ENCODE measurements at places on chromosomes 1 and 21.

- DNase-seq, result no peak
Observed at GRCh38 chr1:83807821-83808220, 191.1 kb downstream of the TTLL7 start.

DNA sequence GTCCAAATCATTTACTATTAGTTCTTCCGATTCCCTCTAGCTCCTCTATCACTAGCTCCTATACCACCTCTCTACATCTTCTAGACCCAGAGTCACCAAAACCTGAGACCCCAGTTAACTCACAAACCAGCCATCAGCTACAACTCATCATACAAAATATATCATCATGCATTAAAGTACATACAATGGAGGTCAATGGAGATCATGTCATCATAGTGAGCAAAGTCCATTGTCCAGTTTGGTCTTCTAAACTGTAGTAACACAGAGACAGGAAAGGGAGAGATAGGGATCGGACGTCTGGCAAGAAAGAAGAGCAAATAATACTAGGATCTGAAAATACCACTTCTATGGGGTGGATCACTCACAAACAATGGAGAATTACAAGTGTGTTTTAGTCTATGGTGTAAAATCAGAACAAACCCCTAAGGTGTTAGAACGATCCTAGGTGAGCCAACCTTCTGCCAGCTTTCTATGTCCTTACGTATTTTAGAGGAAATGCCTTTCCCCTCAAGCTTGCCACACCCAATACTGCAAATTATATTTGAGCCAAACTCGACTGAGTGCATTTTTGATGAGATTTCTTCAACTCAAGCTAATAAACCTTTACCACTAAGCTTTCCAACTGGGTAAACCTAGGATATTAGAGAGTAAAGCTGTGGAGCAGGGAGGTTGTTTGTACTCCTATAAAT is 3.9 kb downstream of the ADIPOR1 start:
- DNase-seq, result no peak

DNA sequence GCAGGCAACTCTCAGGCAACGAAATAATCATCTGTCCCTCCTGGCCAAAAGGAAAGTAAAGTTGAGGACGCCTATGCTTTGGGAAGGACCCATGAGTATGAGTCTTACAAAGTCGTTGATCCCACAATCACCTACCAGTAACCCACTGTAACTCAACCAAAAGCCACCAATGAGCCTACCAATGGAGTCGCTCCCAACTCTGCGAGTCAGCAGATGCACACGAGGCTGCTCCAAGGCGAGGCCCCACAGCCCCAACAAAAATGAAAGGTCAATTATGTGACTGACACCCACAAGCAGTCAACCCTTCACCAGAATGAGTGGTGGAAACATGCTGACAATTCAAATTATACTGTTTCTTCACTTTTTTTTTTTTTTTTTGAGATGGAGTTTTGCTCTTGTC is 12.0 kb downstream of the SETD4 start:
- DNase-seq, result no peak

- no peak for DNase-seq
Observed at GRCh38 chr21:21751286-21751685, 753.1 kb downstream of the NCAM2 start.

GRCh38 chr1:246295968-246296367 is 211.1 kb downstream of the SMYD3 start:
- DNase-seq, result no peak

GRCh38 chr1:53219711-53220110 is 723 bp downstream of the CZIB start:
- DNase-seq, result no peak

DNA sequence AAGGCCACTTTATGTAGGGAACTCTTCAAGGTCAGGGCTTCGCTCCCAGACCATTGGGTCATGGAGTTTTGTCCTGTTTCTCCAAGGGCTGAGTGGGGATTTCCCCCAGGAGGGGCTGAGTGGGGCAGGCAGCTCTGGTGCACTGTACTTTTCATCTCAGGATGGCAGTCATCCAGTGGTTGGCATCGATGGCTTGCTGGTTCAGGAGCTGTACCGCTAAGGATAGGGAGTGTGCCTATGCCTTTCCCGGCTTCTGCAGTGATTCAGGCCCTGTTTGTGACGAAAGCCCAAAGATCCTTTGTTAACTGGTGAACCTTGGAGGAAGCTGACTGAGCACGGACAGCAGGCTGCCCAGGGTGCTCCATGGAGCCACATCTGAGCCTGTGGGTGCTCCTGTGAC is 100.1 kb upstream of the GADD45A start:
- no peak for DNase-seq

DNA sequence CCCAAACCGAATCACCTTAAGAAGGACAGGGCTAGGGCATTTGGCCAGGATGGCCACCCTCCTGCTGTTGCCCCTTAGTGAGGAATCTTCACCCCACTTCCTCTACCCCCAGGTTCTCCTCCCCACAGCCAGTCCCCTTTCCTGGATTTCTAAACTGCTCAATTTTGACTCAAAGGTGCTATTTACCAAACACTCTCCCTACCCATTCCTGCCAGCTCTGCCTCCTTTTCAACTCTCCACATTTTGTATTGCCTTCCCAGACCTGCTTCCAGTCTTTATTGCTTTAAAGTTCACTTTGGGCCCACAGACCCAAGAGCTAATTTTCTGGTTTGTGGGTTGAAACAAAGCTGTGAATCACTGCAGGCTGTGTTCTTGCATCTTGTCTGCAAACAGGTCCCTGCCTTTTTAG is 3.6 kb downstream of the BTG2 start:
- DNase-seq, result peak; percentile 29

GRCh38 chr1:234670967-234671626 is 61.1 kb upstream of the IRF2BP2 start:
- no peak for DNase-seq

- no peak for DNase-seq
Observed at GRCh38 chr1:37730376-37730775, 34.5 kb downstream of the EPHA10 start.
